ENCODE measurements at places on chromosomes 7 and 10.

DNA sequence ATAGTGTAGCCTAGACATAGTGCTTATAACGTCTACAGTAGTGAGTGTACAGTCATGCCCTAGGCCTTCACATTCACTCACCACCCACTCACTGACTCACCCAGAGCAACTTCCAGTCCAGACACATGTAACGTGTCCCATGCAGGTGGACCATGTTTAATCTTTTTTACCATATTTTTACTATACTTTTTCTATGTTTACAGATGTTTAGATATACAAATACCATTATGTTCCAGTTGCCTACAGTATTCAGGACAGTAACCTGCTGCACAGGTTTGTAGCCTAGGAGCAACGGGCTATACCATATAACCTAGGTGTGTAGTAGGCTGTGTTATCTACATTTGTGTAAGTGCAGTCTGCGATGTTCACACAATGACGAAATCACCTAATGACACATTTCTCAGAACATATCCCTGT lies 11.0 kb downstream of the MPP7 start:
- no peak for DNase-seq

DNA sequence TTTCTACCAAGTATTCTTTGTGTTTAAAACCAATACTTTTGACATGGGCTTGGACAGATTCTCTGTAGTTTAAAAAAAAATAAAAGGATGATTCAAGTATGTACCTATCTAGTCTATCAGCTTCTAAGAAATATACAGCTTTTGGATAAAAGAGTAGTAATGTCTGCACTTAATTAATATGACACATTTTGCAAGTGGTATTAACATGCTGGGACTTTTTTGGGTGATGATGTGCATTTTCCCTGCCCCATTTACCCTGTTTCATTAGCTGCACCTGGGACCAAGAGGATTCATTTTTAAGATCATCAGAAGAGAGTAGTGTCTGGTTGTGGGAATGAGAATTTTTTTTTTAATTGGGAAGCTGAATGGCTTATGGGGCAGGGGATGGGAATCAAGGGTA lies 236.2 kb upstream of the KLF14 start:
- DNase-seq = no peak

DNA sequence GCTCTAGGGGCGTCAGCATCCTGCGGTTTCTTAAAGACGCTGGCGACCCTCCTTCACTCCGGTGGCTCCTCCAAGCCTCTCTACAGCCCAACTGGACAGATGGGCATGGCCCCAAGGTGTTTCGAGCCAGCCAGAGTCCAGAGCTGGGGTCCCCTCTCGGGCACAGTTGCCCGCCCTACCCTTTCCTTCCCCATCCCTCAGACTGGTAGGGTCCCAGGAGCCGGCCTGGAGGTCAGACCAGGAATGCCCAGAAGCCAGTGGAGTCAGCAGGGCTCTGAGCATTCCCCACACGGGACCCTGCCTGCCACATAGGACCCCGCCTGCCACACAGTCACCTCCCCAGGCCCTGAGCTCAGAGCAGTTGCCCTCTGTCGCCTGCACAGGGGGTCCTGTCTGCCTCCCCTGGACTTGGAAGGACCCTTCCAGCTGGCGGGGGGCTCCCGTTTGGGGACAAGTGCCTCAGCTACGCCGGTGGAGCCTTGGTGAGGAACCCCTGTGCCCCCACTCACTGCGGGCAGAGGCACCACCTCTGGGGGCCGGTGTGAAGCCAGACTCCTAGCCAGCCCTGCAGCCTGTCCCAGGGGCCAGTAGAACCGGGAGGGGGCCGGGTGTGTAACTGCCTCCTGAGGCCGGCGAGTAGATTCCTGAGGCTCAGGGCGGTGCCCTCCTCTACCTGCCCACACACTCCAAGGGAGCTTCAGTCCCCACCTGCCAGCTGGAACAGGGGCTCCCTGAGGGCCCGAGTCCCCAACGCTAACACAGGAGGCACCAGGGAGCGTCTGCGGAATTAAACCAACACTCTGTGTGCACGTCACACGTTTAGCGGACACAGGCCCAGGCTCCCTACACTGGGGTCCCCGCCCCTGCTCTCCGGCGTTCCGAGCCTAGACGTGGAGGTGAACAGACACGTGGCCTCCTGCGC lies 19.4 kb upstream of the PDGFA start:
- DNase-seq = no peak

DNA sequence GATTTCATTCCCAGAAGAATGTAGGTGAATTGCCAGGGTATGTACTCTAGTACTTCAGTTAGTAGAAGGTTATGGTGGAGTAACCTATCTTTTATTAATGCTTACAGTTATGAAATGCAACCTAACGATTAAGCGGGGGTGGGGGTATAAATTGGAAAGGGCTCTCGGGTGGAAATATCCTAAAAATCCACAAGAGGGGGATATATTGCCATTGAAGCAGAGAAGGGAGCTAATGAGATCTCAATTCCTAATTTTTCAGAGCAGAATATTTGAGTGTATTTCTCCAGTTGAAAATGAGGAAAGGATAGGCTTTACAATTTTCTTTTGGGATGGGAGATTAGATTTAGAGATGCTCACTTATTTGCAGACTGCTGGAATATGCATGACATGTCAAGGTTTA lies 90.8 kb downstream of the DNAJB9 start:
- no peak for DNase-seq

- no peak for DNase-seq
These were observed 50.0 kb downstream of the SRI start for GRCh38 chr7:88169717-88170320.

- no peak for DNase-seq
These were observed 40.6 kb downstream of the SYPL1 start for GRCh38 chr7:106071356-106071998.

DNA sequence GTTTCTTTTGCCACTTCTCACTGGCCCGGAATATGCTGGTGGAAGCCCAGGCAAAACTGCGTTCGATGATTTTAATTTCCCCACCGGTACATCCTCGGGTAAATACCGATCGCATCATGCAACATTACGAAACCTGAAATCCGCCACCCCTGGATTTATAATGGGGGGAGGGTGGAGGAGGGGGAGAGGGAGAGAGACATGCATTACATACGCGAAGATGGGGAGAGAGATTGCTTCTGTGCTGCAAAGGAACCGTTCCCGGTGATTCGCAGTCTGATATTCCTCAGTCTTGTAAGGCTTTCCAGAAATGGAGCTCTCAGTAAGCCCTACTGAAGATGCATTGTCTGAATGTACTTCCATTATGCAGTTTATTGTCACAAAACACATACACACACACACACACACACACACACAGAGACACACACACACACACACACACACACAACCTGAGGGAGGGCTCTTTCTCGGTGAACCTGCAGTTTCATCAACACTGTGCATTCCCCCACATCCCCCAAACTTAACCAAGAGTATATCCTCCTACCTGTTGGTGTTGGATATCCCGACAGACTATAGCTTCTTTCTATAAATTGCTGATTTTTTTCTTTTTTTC lies 741 bp downstream of the GPR85 start:
- no peak for DNase-seq

- no peak for DNase-seq
These were observed at the start of gene STEAP4 for GRCh38 chr7:88306590-88307048. Gene STEAP4 (minus strand): TSS chr7:88306894. CDS start chr7:88284269, 22,625 bp downstream.

DNA sequence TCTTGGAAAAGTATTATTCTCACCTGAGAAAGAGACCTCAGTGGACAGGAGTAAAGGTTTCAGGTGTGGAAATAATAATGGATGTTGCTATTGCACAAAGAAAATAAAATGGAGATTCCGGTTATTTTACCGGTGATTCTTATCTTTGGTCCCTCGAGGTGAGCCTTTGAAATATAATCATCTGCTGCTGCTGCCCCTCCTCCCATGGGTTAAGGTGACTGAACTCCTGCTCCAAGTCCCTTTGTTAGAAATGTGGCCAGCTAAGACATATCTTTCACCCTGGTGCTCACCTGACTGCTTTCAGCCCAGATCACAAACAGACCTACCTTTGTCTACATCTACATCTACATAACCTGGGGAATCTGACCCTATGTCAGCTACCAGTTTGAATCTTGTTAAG lies 5.7 kb downstream of the CUBN start:
- no peak for DNase-seq

DNA sequence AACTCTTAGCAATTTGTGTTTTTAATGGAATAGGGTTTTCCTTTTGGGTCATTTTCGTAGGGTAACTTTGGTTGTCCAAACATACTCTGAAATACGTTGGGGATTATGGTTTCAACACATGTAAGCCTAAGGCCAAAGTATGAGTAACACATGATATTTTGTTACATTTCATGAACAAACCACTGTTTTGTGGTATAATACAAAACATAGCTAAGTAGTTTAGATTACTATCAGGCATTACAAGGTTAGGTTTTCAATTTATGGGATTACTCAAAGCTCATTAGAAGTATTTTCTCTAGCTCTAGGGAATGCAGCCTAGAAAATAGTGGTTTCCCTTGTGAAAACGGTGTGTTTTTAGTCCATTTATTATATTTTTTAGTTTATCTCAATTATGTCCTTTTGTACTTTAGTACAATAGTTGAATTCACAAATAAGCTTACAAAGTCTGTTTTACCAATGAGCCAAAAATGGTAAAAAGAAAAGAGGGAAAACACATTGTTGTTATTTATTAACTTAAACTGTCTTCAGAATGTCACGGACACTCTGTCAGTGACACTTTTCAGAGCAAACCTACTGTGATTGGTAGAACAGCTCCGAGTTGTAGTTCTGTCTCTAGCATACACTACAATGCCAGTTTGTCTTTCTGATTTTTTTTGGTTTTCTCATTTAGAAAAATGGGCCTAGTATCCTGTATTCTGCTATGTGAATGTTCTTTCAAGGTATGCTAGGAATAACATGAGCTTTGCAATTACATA lies 473.7 kb downstream of the SUGCT start:
- no peak for DNase-seq

DNA sequence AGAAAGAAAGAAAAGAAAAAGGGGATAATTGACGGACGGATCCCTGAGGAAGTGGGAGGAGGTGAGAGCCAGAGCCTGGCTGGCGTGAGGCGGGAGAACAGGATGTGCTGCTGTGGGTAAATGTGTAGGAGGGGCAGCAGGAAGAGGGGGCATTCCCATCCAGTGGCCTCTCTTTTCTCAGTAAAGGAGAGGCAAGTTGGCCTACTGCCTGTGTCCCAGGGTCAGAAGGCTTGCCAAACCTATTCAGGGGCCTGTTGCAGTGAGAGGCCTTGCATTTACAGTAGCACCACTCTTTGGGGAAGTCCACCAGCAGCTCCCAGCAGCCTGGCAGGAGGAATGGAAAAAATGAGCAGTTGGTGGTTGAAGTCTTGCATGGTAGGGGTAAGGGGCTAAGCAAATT lies 26.6 kb upstream of the ASCC1 start:
- DNase-seq = no peak

GRCh38 chr7:110051372-110051771 lies 1039.6 kb upstream of the LRRN3 start:
- DNase-seq = no peak

GRCh38 chr10:35433851-35434426 lies 97.6 kb downstream of the CCNY start:
- DNase-seq = no peak

DNA sequence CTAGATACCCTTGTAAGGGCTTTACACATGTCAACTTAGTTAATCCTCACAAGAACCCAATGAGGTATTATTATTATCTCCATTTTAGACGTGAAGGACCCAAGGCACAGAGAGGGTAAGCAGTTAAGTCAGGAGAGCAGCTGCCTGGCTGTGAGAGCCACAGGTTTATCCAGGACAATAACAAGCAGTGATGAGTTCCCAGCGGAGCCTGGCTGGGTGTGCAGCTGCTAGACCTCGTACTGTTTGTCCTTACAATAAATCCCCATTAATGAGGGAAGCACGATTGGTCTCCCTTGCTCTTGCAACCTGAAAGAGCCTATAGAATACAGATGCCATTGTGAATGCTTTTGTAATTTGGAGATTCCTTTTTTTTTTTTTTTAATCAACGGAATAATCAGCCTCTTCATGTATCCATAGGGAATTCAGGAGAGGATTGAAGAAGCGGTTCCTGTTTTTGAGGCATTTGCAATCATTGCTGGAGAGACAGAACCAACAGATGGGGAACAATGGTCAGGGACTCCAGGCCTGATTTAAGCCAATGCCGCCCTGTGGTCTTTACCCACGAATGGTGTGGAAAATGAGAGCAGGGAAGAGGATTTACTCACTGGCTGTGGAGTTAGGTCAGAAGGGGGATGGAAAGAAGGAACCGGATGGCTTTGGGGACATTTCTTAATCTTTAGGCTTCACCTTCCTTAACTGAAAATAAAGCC lies 12.3 kb upstream of the ASB4 start:
- DNase-seq = no peak

GRCh38 chr10:131979821-131980270 lies 1.9 kb downstream of the BNIP3 start:
- no peak for DNase-seq

DNA sequence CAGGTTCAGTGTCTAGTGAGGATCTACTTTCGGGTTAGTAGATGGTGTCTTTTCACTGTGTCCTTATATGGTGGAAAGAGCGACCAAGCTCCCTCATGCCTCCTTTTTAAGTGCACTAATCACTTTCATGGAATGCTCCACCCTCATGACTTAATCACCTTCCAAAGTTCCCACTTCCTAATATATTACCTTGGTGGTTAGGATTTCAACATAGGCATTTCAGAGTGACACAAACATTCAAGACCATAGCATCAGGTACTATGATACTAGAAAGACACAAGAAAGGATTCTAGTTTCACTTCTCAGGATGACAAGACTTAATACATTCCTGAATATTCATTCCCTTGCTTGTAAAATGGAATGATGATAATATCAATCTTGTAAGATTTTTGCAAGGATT lies 119.1 kb upstream of the FAM3C start:
- no peak for DNase-seq

DNA sequence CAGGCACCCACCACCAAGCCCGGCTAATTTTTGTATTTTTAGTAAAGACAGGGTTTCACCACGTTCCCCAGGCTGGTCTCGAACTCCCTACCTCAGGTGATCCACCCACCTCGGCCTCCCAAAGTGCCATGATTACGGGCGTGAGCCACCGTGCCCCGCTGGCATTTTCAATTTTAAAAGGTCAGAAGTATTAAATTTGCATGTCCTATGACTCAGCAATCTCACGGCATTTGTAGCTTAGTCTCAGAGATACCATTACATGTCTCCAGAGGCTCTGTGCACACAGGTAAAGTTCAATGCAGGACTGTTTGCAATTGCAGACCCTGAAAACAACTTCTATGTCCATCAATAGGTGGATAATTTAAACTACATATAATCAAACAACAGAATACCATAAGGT lies 99.2 kb downstream of the DLG5 start:
- DNase-seq = no peak

- DNase-seq = no peak
These were observed 14.7 kb downstream of the BTBD16 start for GRCh38 chr10:122285506-122286444.

- no peak for DNase-seq
These were observed 29.9 kb downstream of the HEPACAM2 start for GRCh38 chr7:93196336-93196735.

- DNase-seq = no peak
These were observed 147.1 kb upstream of the LYZL1 start for GRCh38 chr10:29141761-29142160.

DNA sequence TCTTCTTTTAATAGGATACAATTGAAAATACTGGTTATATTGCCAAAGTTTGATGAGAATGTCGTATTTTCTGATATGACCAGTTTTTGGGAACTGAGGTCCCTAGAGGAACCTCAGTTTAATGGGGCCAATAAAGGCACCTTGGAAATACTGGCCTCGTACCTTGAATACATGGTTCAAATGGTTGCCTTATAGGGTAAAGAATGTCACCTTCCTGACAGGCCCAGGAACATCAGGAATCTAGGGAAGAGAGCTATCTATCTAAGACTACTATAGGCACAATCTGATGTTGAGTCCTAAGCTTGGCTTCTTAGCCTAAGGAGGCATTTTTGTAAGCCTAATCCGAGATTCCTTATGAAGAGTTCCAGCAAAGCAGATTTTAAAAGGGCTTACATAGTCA lies 9.3 kb downstream of the SHTN1 start:
- DNase-seq = no peak

All from effector memory CD4-positive, alpha-beta T cell (primary cell).